ENCODE measurements at places on chromosomes 2 and 18.

- DNase-seq = no peak
Observed at GRCh38 chr2:30565851-30566358, 118.9 kb downstream of the LCLAT1 start.

GRCh38 chr2:39996653-39997080 lies 217.6 kb upstream of the THUMPD2 start:
- DNase-seq = no peak

- no peak for DNase-seq
Observed at GRCh38 chr2:65291216-65292105, 63.8 kb downstream of the ACTR2 start.

- no peak for DNase-seq
Observed at GRCh38 chr2:190626641-190627210, 22.2 kb upstream of the NAB1 start.

DNA sequence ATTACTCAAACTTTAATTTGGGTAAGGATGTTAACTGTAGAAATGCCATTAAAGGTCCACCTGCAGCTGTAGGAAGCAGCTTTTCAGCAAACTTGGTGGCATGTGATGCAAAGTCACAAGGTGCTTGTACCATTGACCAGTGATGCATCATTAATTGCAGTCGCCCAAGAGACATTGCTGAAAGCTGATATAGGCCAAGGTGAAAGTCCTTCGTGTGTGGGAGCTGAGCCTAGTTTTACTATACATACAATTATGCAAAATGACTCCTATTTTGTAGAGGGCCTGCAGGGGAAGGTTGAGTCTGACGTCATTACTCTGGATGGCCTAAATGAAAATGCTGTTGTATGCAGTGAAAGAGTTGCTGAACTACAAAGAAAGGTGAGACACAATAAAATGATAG lies 40.5 kb downstream of the ALMS1 start:
- no peak for DNase-seq

DNA sequence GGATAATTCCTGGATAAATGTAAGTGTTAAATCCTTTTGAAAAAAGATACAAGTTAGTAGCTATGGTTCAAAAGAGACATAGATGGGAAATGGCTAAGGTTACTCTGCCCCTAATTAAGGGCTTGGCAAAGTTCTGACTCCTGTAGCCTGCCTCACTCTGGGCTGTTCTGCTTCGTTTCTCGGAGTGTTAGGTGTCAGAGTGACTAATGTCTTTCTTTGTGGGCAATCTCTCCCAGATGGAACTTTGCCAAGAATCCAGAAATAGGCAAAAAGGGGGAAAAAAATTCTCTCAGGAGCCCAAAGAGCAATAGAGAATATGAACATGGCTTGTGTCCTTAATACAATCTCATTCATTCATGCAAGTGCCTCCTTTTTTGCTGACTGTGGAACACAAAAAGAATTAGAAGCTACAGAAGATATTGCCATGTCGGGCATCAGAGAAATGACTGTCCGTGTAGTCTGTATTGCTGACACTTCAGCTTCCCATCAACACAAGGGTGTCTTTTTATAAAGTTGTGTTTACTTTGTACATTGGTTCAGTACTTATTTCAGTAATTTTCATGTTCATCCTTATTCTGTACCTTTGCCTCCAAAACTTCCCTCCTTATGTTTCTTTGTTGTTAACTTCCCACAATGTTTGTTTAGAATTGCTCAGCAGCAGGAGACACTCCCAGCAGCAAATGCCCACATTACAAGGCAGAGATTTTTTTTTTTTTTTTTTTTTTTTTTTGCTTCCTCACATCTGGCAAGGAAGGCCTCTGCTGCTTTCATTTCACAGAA lies 134.0 kb downstream of the FTCDNL1 start:
- DNase-seq = no peak

GRCh38 chr18:68740966-68741365 lies 26.1 kb upstream of the TMX3 start:
- no peak for DNase-seq

DNA sequence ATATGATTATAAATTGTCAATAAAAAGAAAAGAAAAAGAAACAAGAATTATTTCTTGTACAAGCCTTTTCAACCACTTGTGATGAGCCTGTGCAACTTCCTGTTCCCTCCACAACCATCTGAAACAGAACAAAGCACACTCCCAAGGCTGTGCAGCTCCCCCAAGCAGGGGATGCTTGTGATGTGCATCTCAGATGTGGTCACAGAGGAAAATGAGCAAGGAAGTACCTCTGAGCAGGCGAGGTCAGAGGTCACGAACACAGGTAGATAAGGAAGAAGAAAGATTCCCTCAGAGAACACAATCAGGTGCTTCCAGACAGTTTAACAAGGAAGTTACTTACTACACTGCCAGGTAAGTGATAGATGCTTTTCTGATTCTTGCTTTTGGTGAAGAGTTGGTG lies 274.8 kb upstream of the SLC39A10 start:
- DNase-seq = peak; percentile 47

- no peak for DNase-seq
Observed at GRCh38 chr2:127365211-127365643, 22.5 kb downstream of the MAP3K2 start.

DNA sequence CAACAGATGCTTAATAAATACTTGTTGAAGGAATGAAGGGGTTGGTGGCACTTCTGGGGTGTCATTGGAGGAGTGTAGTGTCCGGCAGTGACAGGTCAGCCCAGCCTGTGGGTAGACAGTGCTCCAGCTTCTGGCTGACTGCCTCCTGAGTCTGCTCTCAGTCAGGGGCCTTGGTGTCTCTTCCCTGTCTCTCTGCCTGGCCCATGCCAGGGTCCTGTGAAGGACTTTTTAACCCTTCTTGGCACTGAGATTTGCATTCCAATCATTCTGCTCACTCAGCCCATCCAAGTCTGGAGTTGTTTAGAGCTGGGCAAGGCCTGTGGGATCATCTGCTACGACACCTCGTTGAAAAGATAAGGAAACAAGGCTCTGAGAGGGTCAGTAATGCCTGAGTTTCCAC lies 1.4 kb upstream of the KCNK3 start:
- no peak for DNase-seq

GRCh38 chr2:64222351-64222750 lies 78.1 kb upstream of the PELI1 start:
- no peak for DNase-seq

DNA sequence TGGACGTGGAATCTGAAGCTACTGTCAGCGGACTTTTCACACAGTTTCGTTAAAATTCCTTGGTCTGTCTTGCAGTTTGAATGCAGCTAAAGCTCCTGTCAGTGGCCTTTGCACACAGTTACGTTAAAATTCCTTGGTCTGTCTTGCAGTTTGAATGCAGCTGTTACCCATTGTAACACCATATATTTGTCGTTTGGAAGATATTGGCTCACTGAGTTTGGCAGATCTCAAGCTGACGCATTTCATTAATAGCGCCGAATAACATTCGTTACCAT lies 1.0 kb downstream of the LIMS1 start:
- DNase-seq = no peak

GRCh38 chr2:29723255-29724001 lies 198.0 kb downstream of the ALK start:
- no peak for DNase-seq

- no peak for DNase-seq
Observed at GRCh38 chr2:75055820-75056675, 97.6 kb downstream of the POLE4 start.

GRCh38 chr2:104866122-104866864 lies 12.4 kb downstream of the POU3F3 start:
- DNase-seq = no peak

DNA sequence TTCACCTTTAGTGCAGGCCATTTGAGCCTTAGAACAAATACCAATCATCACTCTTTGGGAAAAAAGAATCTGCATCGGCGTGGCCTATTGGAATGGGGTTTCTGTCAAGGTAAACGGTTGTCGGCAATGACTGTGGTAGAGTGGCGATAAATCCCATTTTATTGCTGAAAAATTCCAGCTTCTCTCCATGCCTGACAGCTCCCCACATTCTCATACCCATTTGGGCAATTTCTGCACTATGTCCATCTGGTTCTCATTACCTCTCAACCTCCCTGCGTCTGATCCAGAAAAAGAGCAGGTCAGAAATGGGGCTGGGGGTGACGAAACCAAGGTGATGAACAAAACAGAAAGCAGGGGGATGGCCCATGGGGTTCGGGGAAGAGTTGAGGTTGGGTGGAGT lies 254.0 kb downstream of the MEIS1 start:
- no peak for DNase-seq

All from CD4-positive, alpha-beta T cell treated with Interleukin-12 subunit alpha and Interleukin-12 subunit beta, for 1 hour (primary cell).